ENCODE measurements at places on chromosomes 6 and 20.

DNA sequence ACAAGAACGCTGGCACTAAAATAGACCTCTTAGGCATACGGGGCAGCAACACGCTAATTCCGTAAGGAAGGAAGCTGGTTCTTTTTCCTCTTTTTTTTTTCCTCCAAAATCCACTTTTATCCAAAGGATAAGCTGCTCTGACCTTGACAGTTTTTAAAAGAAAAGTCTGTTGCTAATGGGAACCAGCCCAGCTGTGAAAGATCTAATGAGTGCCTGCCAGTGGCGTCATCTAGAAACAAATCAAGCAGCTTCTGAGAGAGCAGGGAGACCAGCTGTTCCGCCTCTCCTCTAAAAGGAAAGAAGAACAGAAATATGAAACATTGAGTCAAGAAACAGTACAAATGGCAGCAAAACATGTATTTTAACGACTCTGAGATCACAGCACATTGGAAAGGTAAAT is 78.6 kb downstream of the FAXC start:
- no peak for DNase-seq

DNA sequence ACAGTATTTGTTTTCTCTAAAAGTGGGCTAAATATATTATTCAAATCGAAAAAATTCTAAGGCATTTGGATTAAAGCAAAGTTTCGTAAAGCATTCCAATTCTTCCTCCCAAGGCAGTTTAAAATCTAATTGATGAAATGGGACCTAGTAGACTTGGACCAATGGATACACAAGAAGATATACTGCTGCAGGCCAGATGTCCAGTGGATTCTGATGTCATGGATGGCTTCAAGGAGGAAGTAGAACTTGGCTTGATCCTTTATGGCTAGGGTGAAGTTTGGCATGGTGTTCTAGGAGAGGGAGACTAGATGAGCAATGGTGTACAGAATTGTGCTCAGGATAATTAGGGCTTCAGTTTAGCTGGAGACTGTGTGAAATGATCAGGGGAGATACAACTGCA is 559.5 kb upstream of the MMS22L start:
- no peak for DNase-seq

DNA sequence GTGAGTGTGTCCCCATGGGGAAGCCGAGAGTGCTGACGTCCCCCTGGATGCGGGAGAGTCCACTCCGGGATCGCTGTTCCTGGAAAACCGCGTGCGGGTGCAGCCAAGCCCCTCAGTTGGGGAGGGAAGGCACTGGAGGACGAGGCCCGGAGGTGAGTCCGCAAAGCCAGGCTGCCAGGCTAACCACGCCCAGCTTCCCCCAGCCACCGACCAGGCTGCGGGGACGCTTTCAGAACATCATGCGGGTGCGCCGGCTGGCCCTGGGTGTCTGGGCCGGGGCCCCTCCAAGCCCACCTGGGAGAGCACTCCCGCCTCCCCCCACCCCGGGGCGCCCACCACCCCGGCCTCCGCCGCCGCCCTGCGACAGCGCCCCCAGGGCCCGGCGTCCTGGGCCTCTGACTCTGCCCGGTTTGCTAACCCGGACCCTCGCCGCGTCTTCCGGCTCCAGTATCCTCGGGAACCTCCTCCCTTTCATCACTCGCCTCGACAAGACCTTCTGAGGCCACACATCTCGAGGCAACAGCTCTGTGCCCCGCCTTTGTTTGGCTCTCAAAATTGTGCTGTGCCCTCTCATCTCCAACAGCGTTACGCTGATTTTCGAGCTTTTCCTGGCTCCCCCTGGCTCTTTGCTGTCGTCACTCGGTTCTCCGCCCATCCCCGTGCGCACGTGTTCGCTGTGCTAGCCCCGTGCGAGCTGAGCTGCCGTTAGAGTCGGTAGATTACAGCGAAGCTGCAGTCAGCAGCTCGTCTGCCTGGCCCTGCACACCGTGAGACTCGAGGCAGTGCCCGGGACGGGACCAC is 47.1 kb upstream of the ENTPD6 start:
- peak; percentile 21 for DNase-seq

GRCh38 chr20:51431321-51431720 is 111.2 kb downstream of the NFATC2 start:
- DNase-seq, result no peak

DNA sequence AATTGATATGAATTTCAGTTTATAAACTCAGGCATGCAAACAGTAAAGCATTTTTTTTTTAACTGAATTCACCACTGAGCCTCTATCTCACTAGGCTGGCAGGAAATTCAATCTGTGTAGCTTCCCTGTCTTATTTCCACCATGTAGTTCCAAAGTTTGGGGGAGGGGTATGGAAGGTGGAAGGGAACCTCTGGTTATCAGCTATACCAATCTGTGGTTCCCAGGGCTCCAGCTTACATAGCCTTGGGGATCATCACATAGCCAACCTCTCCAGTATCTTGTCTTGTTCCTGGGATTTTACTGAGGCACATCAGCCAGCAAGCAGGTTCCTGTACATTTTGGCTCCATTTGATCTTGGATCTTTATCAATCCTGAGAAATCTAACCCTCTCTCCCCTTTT is 15.6 kb downstream of the RAD21L1 start:
- no peak for DNase-seq

Measured in activated CD4-positive, CD25-positive, alpha-beta regulatory T cell treated with anti-CD3 and anti-CD28 coated beads, Interleukin-2, amount 50 U/mL, for 16 hours (primary cell).